ENCODE measurements at places on chromosomes 2 and 18.
A peak's percentile ranks its signal among the peaks of the same experiment; 100 is the strongest.

DNA sequence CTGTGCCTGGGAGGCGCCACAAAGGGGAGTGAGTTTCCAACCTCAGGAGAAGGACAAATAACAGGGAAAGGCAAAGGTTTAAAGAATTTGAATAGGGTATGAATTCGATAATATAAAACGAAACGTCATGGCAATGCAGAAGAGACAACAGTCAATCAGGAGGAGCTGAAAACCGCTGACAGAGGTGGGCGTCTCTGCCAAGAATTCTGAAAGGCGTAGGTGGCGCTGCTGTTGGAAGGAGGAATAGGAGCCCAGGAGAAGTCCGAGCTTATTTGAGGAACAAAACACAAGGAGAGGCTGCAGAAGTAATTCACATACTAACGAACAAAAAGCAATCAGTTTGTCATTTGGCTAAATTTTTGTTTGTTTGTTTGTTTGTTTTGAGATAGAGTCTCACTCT is 485.8 kb upstream of the POU3F3 start:
- H3K27me3 ChIP-seq = peaks cover 3% of the 10 kb centered on the region
- H3K36me3 ChIP-seq = no peaks in the 10 kb centered on the region
- H3K4me1 ChIP-seq = no peaks in the 10 kb centered on the region
- H3K27ac ChIP-seq = no peak overlapping the region
- no peak overlapping the region for H3K4me3 ChIP-seq

DNA sequence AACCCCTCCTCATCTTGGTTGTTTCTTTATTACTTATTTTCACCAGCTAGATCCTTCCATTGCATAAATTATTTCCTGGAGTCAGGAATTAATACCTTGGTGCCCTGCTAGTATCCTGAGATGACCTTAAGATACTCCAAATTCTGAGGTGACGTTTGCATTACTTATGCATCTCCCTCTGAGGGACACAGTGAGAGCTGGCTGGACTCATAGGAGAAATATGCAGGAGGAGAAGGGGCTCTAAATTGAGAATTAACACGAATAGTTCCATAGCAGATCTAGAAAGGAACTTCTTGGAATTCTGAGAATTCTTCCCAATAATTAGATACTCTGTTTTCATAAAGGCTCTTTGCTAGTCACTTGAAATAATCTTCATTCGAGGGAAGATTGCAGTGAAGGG is 310.6 kb upstream of the ZEB2 start:
- no peak for DNase-seq
- no peak overlapping the region for H3K27ac ChIP-seq
- no peaks in the 10 kb centered on the region for H3K36me3 ChIP-seq
- H3K27me3 ChIP-seq = no peaks in the 10 kb centered on the region
- H3K4me1 ChIP-seq = no peaks in the 10 kb centered on the region

GRCh38 chr18:62844850-62845643 is 129.7 kb downstream of the PHLPP1 start:
- peaks cover 36% of the 10 kb centered on the region for H3K4me1 ChIP-seq
- no peak overlapping the region for H3K4me3 ChIP-seq
- no peak for DNase-seq
- peaks cover 17% of the 10 kb centered on the region for H3K36me3 ChIP-seq

DNA sequence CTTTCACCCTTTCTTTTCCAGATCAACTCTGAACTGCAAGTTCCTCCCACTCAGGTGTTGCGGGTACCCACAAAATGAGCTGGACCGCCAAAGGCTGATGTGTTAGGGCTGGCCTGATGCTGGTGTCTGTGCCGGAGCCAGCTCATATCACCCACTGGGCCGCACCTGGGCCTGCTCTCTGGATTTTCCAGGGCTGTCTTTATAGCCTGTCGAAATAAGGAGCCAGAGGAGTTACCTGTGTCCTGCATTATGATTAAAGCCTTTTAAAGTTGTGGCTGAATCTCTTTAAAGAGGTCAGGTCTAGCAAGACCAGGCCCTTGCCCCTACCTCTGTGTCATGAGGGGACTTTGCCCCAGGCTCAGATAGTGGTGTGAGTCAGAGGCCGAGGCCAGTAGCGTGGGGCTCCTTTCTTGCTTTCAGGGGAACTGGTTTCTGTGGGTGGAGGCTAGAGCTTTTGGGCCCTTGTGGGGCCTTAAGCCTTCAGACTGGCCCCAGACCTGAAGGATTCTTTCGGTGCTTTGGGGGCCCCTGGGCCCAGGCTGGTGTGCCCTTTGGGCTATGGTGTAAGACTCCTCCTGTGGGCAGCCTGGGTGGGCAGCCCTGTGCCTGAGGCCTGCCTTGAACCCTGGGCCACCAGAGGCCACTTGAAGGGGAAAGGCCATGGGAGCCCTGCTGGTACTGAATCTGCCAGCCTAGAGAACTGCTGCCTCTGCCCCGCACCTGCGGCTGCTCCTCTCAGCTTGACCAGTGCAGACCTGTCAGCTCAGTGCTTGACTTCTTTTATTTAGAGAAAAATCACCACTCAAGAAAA is 21.3 kb downstream of the OTOF start:
- H3K36me3 ChIP-seq = no peaks in the 10 kb centered on the region
- H3K27ac ChIP-seq = no peak overlapping the region
- no peaks in the 10 kb centered on the region for H3K4me1 ChIP-seq
- H3K4me3 ChIP-seq = no peak overlapping the region
- H3K27me3 ChIP-seq = no peaks in the 10 kb centered on the region

DNA sequence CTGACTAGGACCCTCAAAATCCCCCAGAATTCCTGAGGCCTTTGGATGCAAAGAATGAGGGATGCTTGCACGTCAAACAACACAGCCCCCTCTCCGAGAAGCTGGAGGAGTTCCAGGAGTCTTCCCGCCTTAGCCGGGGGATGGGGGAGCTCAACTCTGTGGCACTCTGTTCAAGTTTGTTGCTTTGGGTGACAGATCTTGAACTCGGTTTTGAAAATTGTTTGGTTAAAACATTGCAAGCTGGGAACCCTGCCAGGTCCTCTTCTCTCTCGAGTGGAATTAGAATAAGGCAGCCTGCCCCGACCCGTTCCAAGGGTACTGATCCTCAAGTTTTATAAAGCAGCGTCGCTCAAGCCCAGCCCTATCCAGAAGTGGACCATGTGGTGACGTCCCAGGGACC is 244.1 kb downstream of the LOXHD1 start:
- H3K36me3 ChIP-seq = no peaks in the 10 kb centered on the region
- H3K27ac ChIP-seq = no peak overlapping the region
- H3K4me3 ChIP-seq = no peak overlapping the region
- peaks cover 7% of the 10 kb centered on the region for H3K27me3 ChIP-seq
- H3K4me1 ChIP-seq = no peaks in the 10 kb centered on the region

DNA sequence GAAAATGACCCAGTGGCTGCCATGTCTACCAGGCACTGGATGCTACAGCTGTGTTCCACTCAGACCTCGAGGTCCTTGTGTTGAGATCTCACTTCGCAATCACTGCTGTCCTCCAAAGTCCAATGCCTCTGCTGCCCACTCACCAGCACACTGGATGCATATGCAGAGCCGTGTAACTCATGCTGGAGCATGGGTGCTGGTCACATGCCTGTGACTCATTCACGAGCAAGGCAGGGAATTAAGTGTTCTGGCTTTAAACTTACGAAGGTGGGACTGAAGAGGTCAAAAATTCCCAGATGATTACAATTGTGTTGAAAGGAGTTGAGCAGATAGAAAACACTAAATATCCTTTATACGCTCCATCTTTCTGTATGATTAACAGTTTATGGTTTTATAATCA is 417.5 kb downstream of the NUP35 start:
- DNase-seq = no peak
- no peak overlapping the region for H3K27ac ChIP-seq
- H3K27me3 ChIP-seq = no peaks in the 10 kb centered on the region
- H3K4me1 ChIP-seq = no peaks in the 10 kb centered on the region
- H3K4me3 ChIP-seq = no peak overlapping the region

DNA sequence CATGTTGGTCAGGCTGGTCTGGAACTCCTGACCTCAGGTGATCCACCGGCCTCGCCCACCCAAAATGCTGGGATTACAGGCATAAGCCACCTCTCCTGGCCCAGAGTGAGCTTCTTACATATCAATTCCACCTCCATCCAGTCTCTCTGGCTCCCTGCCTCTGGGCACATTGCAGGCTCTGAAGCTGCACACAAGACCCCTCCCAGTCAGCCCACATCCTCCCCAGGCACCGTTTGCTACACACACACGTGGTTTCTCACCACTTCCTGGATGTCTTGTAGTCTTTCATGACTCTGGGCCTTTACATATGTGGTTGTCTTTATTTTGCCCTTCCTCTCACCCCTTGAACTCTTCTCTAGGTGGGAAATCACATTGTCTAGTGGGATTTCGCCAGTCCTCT is 64.0 kb upstream of the CABLES1 start:
- H3K36me3 ChIP-seq = no peaks in the 10 kb centered on the region
- no peaks in the 10 kb centered on the region for H3K27me3 ChIP-seq
- peaks cover 35% of the 10 kb centered on the region for H3K4me1 ChIP-seq
- H3K27ac ChIP-seq = peak overlapping the region; percentile 72

DNA sequence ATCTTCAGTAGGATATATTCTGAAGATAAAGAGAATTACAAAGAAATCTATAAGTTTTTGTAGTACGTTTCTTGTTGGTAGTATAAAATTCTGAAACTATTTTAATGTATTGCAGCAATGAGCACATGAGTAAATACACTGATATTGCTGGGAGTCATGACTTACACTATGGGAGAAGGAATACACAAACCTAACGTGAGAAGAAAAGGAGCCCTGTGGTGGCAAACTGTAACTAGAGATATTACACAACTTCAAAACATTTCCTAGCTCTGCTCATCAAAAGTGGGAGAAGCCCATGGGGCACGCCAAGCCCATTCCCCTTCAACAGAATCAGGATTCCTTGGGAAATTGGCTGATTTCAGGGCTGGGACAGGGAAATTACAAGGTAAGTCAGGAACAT is 20.5 kb downstream of the SPIRE1 start:
- peaks cover 5% of the 10 kb centered on the region for H3K4me1 ChIP-seq
- H3K4me3 ChIP-seq = no peak overlapping the region

- H3K4me1 ChIP-seq = peaks cover 1% of the 10 kb centered on the region
- H3K4me3 ChIP-seq = no peak overlapping the region
- no peaks in the 10 kb centered on the region for H3K27me3 ChIP-seq
Measured at GRCh38 chr2:149537092-149537726, 50.4 kb downstream of the MMADHC start.

DNA sequence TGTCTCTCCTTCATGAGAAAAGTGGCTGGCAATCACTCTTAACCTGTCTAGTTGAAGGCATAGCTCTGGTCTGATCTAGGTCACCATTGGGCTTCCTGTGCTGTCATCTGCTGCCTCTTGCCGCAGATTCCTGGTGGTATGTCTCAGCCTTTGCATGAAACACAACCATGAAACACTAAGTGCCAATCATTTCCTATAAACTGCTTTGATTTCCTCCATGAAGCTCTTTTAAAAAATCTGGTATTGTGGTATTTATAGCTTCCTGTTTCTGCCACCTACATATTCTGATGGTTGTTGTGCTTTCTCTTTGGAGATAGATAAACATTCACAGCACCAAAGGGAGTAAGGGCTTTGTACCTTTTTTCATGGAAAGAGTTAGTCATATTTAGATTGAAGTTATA is 120.0 kb upstream of the EPC2 start:
- peaks cover 3% of the 10 kb centered on the region for H3K36me3 ChIP-seq
- no peak overlapping the region for H3K4me3 ChIP-seq
- no peaks in the 10 kb centered on the region for H3K27me3 ChIP-seq
- DNase-seq = no peak
- H3K4me1 ChIP-seq = peaks cover 9% of the 10 kb centered on the region

DNA sequence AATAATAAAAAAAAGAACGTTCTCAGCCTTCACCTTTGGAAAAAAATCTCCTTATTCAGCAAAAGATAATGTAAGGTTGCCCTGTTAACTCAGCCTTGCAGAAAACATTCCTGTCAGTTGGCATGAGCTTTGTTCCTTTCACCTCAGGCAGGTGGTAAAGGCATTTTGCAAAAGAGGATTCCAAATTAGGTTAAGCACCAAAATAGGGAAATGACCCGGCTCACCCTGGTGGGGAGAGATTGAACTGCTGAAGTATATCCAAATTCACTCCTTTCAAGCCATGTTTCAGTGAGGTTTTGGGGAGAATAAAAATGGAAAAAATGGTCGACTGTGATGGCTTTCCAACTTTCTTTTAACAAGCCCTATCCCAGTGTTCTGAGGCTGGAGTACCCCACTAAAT is 1988.8 kb upstream of the PIK3C3 start:
- H3K4me1 ChIP-seq = no peaks in the 10 kb centered on the region
- H3K27ac ChIP-seq = no peak overlapping the region
- H3K4me3 ChIP-seq = no peak overlapping the region
- DNase-seq = no peak
- H3K27me3 ChIP-seq = no peaks in the 10 kb centered on the region

DNA sequence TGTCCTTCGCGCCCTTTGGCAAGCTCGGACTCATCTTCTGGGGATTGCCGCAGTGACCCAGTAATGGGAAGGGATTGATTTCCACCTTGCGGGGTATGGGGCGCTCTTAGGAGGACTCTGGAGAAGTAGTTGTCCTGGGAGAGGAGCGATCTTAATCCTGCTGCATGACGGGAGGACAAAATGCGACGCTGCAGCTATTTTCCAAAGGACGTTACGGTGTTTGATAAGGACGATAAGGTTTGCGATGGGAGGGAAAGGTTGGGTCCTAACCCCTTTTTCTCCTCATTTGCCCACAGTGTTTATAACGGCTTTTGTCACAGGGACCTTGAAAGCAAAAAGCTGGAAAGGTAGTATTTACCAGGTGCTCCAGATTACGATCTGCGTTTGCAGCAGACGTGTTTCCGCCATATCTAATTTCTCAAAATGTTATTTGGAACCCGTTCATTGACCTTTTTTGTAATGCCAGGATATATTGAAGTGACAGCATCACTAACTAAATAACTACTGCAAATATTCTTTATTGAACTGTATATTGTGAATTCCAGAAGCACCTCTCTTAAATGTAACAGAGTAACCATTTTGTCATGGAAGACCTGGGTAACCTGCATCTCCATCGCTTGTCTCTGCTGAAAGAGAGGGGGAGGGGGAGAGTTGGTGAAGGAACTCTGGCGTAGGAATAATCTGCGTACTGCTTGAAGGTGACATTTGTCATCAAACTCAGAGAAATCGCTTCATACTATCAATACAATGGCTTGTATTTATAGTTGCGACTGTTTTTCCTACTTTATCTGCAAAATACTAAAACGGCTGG is 590 bp downstream of the MDH1 start:
- H3K27ac ChIP-seq = peak overlapping the region; percentile 93
- H3K4me3 ChIP-seq = peak overlapping the region; percentile 95
- H3K36me3 ChIP-seq = peaks cover 14% of the 10 kb centered on the region
- H3K4me1 ChIP-seq = peaks cover 37% of the 10 kb centered on the region

GRCh38 chr18:499776-500631 is 497 bp downstream of the COLEC12 start:
- no peaks in the 10 kb centered on the region for H3K36me3 ChIP-seq
- H3K27ac ChIP-seq = no peak overlapping the region
- no peak for DNase-seq
- H3K4me3 ChIP-seq = peak overlapping the region; percentile 62
- H3K4me1 ChIP-seq = peaks cover 21% of the 10 kb centered on the region

DNA sequence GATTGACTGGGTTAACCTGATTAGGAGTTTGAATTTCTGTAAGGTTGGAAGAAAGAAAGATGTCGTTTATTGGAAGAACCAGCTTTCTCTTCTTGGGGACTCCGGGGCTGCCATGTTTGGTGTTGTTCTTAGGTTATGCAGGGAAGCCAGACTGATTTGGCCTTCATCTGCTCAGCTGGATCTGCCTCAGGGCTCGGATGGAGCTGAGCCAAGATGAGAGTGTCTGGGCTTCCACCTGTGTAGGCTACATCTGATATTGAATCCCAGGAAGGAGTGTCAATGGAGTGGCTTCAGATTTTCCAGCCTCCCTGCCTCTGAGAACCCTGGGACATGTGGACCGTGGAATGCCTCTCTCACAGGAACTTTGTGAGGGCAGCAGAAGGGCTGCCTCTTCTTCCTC is 126.1 kb downstream of the WDSUB1 start:
- no peak for DNase-seq
- H3K27me3 ChIP-seq = no peaks in the 10 kb centered on the region
- no peaks in the 10 kb centered on the region for H3K36me3 ChIP-seq

- H3K4me1 ChIP-seq = peaks cover 21% of the 10 kb centered on the region
- no peak overlapping the region for H3K4me3 ChIP-seq
- no peak overlapping the region for H3K27ac ChIP-seq
- no peak for DNase-seq
- H3K27me3 ChIP-seq = no peaks in the 10 kb centered on the region
Measured at GRCh38 chr18:13680612-13681011, 45.7 kb downstream of the FAM210A start.
